ENCODE measurements at places on chromosomes 1 and 21.

DNA sequence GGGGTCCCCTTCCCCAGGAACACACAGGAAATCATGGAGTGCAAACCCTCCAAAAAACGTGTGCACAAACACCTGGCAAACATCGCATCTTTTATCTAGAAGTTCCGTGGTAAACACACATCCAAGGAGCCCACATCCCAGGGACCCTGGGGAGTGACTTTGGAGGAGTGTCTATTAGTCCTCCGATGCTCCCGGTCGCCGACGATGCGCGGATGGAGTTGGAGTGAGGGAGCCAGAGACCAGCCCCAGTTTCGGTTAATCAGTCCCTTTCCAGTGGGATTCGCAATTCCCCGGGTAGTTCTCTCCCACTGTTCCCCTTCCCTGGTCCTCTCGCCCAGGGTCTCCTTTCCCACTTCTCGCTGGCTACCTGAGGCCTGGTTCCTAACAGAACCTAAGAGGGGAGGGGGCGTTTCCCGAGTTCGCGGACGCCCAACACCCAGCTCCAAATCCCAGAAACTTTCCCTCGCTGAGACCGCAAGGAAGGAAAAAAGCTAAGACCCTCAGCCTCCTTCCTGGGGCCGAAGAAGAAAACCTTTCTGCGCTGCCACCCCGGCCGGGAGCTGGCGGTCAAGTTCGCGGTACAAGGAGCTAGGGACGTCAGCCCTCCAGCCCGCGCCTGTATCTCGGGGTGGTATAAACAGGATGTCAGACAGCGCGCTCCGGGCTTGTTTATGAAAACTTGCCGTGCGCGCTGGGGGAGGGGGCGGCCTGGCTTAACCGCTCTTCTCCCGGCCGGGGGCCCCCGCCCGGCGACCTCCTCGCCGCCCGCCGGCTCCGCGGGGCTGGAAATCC lies 787 bp downstream of the JAK1 start:
- DNase-seq, result no peak

GRCh38 chr1:209675565-209676154 lies 448 bp downstream of the G0S2 start:
- no peak for DNase-seq

GRCh38 chr21:36450511-36450910 lies 29.4 kb downstream of the CLDN14 start:
- DNase-seq, result no peak

DNA sequence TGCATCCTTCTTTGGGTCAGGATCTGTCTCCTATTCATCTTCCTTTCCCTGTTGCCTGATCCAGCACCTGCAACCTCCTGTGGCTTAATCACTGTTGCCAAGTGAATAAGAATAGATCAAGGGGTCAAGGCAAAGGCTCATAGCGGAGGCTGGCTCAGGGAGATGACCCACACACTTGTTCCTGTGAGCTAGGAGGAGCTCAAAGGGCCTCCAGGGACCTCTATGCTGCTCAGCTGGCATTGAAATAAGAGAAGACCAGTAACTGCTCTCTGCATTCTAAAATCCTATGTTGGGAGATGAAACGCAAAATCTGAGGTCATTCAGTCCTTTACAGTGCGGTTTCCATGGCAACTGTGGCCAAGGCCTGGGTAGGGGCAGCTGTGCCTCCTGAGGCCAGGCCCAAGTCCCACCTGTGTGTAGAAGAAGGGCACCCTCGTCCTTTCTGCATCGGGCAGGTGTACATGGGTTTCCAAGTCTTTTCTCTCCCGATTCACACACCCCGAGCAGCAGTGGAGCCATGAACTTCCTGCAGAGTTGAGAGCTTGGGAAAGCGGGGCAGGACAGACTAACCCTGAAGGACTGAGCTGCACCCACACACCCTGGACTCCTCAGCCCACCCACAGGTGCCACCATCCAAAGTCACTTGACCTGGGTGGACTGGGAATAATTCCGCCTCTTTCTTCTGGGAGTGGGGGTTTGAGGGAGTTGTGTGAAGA lies 27.8 kb upstream of the STUM start:
- no peak for DNase-seq

GRCh38 chr1:246437961-246438360 lies 69.1 kb downstream of the SMYD3 start:
- no peak for DNase-seq

DNA sequence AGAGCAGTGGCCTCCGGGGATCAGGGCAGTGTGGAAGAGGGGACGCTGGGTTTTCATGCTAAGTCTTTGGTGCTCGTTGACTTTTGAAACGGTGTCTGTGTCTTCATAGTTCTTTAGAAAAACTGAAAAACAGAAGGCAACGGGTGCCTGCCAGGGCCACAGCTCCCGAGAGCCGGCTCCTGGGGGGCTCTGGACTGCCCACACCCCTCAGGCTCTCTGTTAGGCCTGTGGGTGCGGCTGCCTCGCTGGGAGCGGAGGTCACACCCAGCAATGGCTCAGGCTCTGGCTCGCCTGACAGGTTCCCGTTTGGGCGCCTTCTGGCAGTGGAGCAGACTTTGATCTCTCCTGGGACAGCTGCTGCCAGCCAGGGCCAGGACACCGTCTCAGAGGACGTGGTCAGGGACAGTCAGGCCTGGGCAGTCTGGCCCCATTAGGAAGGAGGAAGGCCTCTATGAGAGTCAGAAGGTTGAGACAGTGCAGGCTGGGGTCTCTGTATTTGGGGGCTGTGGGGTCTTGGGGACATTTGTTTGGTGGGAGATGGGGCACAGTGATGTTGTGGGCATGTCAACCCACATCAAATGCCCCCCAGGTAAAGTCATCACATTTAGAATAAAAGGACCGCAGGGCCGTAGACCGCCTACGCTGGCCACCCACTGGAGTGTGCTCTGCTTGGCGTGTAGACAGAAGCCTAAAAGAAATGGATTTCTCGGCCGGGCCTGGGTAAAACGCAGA lies 5.6 kb downstream of the ARHGEF16 start:
- no peak for DNase-seq

DNA sequence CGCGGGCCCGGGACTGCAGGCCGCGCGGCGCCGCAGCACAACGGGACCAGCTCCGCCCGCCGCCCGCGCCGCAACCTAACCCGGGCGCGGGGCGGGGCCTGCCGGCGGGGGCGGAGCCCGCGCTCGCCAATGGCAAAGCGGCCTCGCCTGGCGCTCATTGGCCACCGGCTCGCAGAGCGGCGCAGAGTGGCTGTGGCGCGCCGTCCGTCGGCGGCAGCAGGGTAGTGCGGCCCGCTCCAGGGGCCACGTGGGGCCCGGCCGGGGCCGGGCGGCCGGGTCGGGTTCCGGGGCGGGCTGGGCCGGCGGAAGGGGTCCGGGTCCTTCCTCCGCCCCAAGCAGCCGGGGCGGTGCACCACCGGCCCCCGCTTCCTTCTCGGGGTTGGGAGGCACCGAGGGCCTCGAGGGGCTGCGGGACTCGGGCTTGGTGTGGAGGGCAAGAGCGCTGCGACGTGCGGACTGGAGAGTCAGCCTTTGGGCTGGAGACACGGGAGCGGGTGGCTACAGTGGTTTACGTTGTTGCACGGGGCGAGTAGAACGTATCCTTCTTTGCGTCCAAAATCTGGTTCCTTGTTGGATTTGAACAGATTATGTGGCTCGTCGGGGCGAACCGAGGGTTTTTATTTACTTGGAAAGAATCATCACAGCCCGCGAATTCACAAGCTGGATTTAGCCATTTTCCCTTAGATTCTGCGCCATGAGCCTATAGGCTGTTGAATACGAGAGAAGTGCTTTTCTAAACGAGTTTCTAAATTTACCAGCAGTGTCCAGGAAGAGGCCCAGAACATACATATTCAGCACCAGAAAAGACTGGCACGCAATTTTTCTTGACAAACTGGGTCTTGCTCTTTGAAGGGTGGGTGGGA lies at the start of gene SRM:
Gene SRM, minus strand, starts transcription at position 51 of the 863 bp plus-strand sequence. CDS start 75 bp downstream, outside the sequence.
- DNase-seq, result peak; percentile 82

- no peak for DNase-seq
These were observed 93.1 kb downstream of the RIPK4 start for GRCh38 chr21:41673596-41674335.

DNA sequence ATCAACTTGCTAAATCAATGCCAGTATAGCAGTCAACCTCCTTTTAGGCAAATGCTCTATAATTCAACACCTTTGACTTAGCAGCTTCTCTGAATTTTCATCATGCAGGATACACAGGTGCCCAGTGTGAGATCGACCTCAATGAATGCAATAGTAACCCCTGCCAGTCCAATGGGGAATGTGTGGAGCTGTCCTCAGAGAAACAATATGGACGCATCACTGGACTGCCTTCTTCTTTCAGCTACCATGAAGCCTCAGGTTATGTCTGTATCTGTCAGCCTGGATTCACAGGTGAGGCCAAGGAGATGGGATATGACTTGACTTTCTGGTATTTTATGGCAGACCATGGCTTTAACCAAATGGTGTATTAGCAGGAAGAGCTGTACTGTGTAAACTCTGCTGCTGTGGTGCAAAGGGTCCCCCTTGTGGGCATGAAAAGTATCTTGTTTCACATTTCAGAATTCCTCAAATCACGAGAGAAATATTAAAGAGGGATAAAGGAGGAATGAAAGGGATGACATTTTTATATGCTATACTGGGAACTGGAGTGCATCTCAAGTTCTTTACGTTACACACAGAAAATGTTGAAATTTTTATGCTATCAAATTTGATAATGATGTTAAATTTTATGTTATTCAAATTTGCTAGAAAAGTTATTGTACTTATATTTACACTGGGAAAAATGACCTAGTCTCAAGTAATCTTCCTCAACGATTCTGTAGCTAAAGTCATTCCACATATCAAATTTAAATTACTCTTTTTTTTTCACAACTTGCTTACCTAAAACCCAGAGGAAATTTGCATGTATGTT lies 88.9 kb downstream of the CRB1 start:
- DNase-seq, result no peak

GRCh38 chr1:159961636-159962035 lies 7.6 kb upstream of the SLAMF9 start:
- DNase-seq, result no peak

GRCh38 chr1:213996320-213997037 lies 8.7 kb downstream of the PROX1 start:
- no peak for DNase-seq

GRCh38 chr21:34570313-34570712 lies 44.6 kb downstream of the RCAN1 start:
- no peak for DNase-seq

- DNase-seq, result no peak
These were observed 9.2 kb upstream of the SNAPIN start for GRCh38 chr1:153649137-153649862.

GRCh38 chr1:197921235-197922069 lies 4.3 kb downstream of the LHX9 start:
- no peak for DNase-seq

- no peak for DNase-seq
These were observed 73.7 kb upstream of the RAB4A start for GRCh38 chr1:229197265-229197585.

DNA sequence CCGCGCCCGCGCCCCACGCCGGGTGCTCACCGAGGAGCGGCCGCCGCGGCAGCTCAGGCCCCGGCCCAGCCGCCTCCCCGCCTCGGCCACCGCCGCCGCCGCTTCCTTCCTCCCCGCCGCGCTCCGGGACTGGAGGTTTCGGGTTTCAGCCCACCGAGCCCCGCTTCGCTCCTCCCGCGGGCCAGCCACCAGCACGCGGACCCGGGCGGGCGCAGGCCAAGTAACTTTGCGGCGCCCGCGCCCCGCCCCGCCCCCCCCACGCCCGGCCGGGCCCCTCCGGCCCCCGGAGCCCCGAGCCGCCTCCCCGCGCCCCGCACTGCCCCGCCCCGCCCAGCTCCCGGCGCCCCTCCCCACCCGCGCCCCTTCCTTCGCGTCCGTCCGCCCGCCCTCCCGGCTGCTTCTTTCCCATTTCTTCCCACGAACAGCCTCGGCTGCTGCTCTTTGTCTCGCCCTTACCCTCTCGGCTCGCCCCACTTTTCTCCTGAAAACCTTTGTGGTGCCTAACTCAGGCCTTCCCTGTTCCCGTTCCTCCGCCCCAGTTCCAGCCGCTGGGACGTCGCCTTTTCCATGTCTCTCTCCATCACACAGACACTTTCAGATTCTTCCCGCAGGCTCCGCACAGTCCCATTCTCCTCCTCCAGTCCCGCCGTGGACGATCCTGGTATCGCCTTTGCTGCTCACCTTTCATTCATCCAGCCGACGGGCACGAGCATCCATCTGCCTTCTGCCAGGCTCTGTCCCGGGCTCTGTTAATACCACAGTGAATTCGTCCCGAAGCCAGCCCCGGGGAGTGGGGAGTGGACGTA lies at the start of gene GPR161:
Gene GPR161, minus strand, starts transcription at position 222 of the 806 bp plus-strand sequence. CDS start 32,080 bp downstream, outside the sequence.
- DNase-seq, result no peak

DNA sequence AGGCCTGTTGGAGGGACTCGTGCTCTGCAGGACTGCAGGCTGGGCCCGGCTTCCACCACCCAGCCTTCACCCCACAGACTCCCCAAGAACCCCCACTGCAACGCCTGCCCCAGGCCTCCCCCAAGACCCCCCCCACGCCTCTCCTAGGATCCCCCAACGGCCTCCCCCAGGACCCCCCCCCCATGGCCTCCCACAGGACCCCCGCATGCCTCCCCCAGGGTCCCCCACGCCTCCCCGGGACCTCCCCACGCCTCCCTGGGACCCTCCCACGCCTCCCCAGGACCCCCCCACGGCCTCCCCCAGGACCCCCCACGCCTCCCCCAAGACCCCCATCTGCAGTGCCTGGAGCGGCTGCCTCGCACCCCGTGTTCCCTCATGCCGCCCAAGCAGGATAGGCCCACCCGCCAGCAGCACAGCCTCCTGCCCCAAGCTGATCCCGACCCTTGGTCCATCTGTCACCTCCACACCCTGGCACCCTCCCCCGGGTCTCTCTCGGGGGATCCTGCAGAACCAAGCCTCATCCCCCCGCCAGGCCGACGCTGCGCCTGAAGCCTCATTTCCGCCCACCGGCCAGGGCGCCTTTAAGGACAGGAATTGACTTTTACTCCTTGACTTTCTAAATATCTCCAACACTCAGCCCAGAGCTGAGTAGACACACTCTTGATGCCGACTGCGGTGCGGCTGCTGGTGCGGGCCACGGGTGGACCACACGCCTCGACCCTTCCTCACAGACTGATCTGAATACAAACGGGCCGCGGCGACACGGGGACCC lies 14.1 kb upstream of the RNF223 start:
- no peak for DNase-seq

- DNase-seq, result no peak
These were observed 72.0 kb downstream of the ST6GALNAC5 start for GRCh38 chr1:76939050-76939816.

DNA sequence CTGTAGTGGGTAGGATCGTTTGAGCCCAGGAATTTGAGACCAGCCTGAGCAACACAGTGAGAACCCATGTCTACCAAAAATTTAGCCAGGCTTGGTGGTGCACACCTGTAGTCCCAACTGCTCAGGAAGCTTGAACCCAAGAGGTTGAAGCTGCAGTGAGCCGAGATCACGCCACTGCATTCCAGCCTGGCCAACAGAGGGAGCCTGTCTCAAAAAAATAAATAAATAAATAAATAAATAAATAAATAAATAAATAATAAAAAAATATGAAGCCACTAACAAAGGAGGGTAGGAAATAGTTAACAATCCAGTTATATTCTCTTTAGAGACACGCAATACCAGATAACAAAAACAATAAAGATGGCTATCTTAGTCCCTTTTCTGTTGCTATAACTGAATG lies 11.9 kb upstream of the CBR3 start:
- DNase-seq, result no peak

DNA sequence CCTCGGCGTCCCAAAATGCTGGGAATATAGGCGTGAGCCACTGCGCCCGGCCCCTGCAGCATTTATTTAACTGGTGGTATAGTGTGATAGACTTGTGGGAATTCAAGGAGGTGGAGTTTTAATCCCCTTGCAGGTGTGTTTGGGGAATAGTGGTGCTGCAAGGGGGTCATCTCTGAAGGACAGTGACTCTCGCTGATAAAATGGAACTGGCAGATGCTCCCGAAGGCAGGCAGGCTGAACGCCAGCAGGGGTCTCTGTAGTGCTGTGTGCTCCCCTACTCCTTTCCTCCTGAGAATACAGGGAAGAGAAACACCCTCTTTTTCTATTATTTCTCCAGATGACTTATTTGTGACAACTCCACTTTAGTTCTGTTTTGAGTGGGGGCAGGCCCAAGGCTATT lies 4.0 kb downstream of the OSCP1 start:
- DNase-seq, result no peak

Data from stimulated activated CD4-positive, alpha-beta T cell treated with anti-CD3 and anti-CD28 coated beads, TNF-alpha, amount 100 ng/mL, for 24 hours (primary cell).